ENCODE measurements at places on chromosomes 6 and 20.

- DNase-seq, result no peak
Measured at GRCh38 chr6:161630674-161631073, 356.8 kb upstream of the AGPAT4 start.

- peak; percentile 48 for DNase-seq
Measured at GRCh38 chr6:28489366-28490204, 26.0 kb downstream of the GPX6 start.

DNA sequence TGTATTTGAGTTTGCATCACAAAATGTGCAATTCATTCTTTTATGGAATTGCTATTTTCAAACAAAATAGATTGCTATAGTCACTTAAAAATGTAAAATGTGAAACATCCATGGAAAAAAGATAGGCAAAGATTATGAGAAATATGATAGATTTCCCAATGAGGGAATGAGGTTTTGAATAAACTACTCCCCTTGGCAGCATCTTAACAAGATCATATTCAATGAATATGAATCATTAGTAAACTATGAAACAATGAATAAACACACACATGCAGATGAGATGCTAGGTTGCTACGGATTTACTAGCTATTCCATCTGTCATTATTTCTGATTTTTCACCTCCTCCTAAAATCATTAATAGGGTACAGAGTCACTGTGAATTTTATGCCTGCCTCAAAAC is 401.8 kb downstream of the PHF3 start:
- no peak for DNase-seq

DNA sequence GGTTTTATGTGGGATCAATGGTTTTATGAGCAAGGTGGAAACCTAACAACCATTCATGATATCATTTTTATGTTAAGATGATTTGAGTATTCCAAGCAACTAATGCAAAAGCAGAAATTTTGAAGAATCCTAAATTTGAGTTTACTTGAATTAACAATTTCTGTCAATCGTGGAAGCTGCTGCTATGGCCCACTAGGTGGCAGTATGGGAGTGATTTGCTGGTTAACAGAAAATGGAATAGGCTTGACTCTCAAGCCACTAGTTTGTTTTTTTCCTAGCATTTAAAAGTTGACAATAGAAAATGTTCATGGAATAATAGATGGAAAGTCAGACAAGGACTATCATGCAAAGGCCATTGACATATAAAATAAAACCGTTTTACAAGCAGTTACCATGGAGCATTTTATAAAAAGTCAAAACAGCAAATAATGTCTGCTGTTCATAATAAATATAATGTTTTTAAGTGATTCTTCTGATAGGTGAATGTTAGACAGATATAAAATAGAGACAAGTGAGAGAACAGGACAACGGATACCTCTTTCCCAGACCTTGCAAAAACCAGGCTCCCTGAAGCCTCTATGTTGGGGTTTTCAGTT is 43.0 kb upstream of the TMEM200A start:
- DNase-seq, result peak; percentile 57

DNA sequence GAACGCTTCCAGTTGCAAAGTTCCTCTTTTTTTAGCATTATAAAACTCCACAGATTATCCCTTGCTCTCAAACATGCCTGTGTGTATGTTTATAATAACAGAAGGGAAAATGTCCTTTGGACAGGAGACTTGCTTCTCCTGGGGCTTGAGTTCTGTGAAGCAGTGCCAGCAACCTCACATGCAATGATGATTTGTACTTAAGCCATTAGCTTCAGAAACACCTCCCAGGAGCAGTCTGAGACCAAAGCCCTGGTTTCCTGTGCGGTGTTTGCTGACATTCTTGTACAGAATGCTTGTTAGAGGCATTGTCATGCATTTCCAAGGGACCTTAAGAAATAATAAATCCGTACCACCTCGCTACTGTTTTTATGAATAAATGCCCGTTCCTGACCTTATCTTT is 752.8 kb downstream of the CBLN4 start:
- DNase-seq, result no peak

- DNase-seq, result peak; percentile 89
Measured at GRCh38 chr20:56554869-56555268, 21.8 kb downstream of the FAM209B start.

GRCh38 chr6:155310596-155310995 is 3.7 kb downstream of the TFB1M start:
- DNase-seq, result no peak

All from skin of body (tissue), 3 donors.